BJ (cell line): ENCODE measurements at places on chromosomes 1 and 21.

DNA sequence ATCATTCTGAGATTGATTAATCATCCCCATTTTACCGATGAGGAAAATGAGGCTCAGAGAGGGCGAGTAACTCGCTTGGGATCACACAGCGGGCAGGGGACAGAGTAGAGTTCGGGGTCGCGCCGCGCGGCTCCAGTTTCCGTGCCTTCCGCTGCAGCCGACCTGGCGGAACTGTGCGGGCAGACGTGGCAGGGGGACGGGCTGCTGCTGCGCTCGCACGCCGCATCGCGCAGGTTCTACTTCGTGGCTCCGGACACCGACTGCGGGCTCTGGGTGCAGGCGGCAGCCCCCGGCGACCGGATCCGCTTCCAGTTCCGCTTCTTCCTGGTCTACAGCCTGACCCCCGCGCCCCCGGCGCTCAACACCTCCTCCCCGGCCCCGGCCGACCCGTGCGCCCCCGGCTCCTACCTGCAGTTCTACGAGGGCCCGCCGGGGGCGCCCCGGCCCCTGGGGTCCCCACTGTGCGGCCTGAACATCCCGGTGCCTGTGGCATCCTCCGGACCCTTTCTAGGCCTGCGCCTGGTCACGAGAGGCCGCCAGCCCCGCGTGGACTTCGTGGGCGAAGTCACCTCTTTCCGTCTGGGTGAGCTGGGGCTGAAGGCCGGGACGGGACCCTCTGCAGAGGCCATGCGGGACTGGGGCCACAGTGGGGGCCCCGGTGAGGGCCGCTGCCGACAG lies 2.3 kb downstream of the LDLRAD2 start:
- DNase-seq = no peak

GRCh38 chr1:179803104-179803503 lies 60.0 kb downstream of the FAM163A start:
- no peak for DNase-seq

DNA sequence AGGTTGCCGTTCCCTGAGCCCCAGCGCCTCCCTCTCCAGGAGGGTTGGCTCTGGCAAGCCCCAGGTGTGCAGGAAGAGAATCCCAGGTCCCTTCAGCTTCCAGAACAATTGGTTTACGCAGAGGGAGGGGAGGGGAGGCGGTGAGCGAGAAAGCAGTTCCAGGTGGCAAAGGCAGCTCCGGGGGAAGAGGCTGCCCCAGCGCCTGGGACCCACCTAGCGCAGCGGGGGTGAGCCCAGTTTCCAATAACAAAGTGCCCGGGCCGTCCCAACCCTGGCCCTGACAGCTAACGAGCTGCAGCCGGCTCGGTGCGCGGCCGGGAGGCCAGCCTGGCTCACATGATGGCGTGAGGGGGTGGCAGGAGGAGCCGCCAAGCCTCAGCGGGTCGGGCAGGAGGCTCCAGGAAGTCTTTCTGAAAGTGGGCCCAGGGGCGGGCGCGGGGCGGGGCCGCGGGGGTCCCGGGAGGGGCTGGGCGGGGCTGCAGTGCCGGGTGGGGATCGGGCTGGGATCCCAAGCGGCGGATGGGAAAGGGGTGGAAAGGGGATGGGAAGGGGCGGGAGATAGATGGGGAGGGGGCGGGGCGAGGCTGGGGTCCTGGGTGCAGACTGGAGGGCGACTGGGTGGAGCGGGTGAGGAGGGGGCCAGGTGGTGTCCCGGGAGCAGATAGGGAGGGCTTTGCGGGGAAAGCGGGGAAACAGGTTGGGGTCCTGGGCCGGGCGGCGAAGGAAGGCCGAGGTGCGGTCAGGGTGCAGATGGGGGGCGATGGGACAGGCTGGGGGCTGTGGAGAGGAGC lies 22.8 kb downstream of the DHRS3 start:
- DNase-seq = no peak

DNA sequence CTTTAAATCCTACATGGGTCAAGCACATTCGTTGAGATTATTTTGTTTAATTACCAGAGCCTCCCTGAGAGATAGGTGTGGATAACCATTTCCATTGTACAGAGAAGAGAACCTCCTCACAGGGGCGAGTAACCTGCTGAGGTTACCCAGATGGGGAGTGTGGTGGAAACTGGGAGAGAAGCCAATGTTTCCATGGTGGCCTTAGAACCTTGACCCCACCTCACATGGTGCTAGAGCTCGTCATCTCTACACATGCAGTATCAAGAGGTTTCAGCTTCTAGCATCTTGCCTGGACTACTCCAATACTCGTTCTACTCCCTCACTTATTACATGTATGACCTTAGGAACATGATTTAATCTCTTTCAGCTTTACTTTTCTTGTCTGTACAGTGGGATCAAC lies 4.8 kb downstream of the REG4 start:
- DNase-seq = no peak

GRCh38 chr21:38938343-38938742 lies 132.6 kb downstream of the ETS2 start:
- no peak for DNase-seq

DNA sequence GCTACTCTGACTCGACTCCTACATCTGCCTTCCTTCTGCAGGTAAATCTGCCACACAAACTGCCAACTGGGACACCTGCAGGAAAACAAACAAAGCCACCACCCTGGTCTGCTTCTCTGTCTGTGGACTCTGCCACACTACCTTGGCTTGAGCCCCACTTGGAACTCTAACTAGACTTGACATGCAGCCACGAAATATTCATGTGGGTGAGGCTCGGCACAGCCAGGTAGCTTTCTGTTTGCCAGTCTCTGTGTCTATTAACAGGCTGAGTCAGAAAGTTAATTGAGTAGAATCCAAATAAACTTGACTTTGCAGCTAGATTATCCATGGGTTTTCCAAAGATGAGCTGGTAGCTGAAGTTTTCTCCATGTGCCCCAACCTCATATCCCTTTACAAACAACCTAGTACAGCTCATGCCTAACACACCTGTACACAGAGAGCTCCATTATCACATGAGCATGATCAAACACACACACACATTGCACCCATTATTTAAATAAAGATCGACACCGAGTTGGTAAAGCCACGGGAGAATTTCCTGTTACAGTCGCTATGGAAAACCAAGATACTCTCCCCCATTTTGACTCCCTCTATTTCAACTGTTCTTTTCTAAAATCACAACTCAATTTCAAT lies 808 bp downstream of the C1orf116 start:
- no peak for DNase-seq

GRCh38 chr1:221317537-221317936 lies 424.4 kb downstream of the DUSP10 start:
- no peak for DNase-seq

GRCh38 chr21:38753557-38753971 lies 52.2 kb upstream of the ETS2 start:
- DNase-seq = no peak

DNA sequence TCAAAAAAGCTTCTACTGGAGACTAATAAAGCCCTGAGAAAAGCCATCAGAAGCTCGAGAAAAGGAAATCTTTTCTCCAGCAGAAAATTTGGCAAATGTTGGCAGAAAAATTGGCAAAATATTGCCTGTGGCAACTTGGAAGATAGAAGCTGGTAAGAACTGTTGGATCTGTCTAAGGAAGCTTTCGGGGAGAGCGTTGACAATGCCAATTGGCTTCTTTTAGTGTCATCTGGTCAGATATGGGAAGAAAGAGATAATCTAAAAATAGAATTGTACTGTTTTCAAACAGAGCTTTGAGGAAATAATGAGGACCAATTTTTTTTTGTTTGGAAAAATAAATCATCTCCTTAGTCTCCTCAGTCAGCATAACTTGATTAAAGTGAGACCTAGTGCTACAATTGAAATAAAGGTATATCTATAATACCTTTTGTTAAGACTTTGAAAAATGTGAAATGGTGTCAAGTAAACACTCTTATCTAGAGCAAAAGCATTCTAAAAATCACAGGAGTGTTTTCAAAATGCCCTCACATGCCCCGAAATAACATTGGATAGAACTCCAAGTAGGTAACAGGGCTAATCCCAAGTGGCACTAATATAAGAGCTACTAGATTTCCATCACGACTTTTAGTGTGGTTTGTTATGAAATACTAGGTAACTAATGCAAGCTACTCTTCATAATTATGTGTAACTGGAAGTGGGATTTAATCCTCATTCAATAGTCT lies 882.2 kb upstream of the B3GALT2 start:
- no peak for DNase-seq

DNA sequence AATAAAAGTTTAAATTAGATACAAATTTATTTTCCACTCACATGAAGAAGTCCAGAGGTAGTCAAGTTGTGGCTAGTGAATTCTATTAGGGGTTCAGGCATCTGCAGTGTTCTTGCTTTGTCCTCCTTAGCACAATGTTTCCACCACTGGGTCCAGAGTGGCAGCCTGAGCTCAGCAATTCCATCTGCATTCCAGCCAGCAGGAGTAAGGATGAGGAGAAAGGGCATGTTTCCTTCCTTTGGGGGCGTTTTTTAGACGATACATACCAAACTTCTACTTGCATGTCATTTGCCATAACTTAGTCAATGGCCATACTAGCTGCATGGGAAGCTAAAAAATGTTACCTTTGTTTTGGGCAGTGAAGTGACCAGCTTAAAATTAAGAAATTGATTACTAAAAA lies 98.5 kb upstream of the VANGL1 start:
- no peak for DNase-seq

- no peak for DNase-seq
Observed at GRCh38 chr1:82466891-82467290, 666.2 kb downstream of the ADGRL2 start.

DNA sequence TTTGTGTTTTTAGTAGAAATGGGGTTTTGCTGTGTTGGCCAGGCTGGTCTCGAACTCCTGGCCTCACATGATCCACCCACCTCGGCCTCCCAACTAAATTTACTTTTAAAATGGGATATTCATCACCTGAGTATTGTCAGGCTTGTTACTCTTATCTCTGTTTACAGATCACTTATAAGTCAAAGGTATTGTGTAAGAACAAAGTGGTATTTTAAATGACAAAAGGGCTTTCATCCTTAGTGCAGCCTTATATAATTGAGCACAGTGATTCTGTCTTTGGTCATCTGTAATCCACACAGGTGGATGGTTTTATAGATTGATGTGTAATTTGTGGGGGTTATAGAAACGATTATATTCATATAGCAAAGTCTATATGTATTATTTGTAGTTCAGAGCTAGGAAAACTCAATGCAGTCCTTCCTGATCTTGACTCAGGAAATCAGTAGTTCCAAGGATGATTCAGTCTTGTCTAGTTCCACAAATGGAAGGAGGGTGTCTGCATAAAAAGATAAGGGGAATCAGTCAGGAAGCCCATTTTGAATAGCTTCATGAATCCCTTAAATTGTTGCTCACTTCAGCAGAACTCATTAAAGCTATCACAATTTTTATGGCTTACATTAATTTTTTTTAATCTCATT lies 34.6 kb downstream of the STXBP3 start:
- no peak for DNase-seq

DNA sequence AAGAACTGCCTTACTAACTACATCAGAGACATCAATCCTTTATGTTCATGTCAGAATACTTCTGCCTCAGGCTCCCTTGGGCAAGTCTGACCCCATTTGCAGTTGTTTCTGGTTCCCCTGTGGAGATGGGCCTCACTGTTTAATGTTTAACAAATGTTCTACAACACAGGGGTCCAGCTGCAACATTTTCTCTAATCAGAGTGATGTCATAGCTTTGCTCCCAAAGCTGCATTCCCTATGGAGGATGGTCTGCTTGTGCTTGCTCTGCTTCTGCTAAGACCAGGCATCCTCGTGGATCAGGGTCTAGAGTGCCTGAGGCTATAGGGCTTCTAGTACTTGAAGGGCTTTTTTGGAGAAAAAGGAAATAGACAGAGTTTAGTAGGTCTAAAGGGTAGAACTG lies 1071.2 kb downstream of the TTLL7 start:
- no peak for DNase-seq

- no peak for DNase-seq
Observed at GRCh38 chr1:154935749-154936554, 567 bp downstream of the PMVK start.

- no peak for DNase-seq
Observed at GRCh38 chr1:119045096-119045746, 57.1 kb upstream of the TBX15 start.

- no peak for DNase-seq
Observed at GRCh38 chr1:183101841-183102276, 78.6 kb downstream of the LAMC1 start.

DNA sequence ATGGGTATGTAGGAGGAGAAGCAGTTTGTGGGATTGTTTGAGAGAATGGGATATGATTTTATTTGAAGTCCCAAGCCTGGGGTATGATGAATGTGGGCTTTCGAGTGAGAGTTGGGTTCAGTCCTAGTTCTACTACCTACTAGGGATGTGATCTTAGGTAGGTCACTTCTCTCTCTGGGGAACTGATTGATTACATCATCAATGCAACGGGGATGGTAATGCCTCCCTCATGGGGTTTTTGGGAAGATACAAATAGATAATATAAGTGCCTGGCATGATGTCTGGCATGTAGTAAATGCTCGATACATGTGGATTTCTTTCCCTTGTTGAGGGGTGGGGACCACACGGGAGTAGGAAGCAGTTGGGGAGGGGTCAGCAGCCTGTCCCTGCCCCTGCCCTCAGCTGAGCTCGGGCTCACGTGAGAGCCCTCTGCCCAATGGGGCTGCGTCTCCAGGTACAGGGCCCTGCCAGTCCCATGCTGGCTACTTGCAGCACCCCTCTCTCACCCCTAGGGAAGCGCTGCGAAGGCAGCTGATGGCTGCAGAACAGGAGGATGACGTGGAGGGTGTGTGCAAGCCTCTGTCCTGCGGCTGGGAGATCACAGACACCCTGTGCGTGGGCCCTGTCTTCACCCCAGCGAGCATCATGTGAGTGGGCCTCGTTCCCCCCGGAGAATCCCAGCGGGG lies 38.7 kb downstream of the AZIN2 start:
- no peak for DNase-seq

DNA sequence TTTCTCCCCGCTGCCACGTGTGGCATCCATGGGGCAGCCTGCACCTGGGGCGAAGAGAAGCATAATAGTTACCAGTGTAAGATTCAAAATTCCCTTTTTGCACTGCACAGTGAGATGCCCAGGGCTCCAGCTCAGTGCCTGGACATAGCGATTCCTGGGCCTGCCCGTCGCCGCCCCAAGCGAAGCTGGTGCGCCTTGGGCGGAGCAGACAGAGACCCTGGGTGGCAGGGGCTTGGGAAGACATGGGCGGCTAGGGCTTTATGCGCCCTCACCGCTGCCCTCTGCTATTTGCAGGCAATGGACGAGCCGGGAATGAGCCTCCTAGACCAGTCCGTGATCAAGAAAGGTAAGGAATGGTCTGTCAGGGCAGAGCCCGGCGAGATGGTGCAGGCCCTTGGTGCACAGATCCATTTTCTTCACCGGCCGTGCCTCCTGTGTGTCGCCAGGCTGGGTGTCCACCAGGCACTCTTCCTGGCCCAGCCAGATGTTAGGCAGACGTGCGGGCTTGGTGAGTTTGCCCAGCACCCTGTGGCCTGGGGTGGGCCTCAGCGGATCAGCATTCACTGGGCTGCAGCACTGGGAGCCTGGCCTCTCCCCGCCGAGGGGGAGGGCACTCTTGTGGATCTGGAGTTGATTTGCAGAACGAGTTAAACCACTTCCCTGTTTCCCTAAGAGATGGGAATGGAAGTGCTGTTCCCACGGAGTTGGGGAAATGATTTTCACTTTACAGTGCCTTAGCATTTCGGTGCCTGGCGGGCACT lies 1.7 kb downstream of the TFAP2E start:
- no peak for DNase-seq
